ENCODE measurements at places on chromosomes 7 and 10.
A peak's percentile ranks its signal among the peaks of the same experiment; 100 is the strongest.

- no peak for DNase-seq
These were observed 410.0 kb downstream of the TCERG1L start for GRCh38 chr10:130901311-130902165.

DNA sequence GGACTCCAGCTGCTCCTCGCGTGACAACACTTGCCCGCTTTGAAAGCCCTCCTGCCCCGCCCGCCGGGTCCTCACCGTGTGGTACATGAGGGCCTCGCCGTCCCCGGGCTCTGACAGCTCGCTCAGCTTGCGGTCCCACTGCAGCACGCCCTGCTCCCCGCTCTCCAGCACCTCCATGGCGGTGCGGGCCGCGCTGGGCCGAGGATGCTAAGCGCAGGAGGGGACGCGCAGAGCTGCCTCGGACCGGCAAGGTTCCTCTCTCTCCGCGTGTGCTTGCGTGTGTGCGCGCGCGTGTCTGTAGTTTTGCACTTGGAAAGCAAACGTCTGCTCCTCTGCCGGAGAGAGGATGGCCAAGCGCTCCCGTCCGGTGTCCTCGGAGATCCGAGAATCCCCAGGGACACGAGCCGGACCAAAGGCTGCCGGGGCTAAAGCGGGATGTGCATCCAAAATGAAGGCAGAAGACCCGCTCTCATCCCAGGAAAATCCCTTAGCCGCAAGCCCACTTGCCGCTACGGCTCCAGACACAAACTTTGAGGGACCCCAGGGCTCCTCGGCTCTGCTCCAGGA lies at the start of gene CREB3L2:
TSS of gene CREB3L2 (minus strand) at position 558 of the 567 bp plus-strand sequence. CDS start at position 177, 381 bp downstream.
- DNase-seq, result peak; percentile 17

- DNase-seq, result no peak
These were observed 14.0 kb upstream of the ENTPD1 start for GRCh38 chr10:95741807-95742467.

- DNase-seq, result no peak
These were observed 754.0 kb upstream of the GALNT17 start for GRCh38 chr7:70377957-70378356.

GRCh38 chr7:90961037-90961725 lies 303.1 kb upstream of the FZD1 start:
- DNase-seq, result no peak

GRCh38 chr7:140036224-140036962 lies 26.4 kb downstream of the PARP12 start:
- DNase-seq, result no peak

GRCh38 chr10:70164163-70164562 lies 6.2 kb downstream of the SAR1A start:
- no peak for DNase-seq

DNA sequence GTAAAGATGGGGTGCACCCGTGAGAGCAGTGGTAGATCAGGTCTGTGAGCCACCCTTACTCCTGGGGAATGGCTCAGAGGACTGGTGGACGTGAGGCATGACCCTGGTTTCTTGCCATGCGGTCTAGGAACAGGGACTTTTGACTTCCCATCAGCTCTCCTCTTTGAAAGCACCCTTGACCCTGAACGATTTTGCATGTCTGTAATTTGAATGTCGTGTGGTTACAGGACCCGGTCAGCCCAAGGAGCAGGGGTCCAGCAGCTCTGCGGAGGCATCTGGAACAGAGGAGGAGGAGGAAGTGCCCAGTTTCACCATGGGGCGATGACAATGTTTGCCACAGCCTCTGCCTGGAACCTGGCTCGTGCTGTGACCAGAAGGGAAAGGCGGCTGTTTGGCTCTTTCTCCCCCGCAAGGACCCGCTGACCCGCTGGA lies 8.6 kb upstream of the ORAI2 start:
- no peak for DNase-seq

DNA sequence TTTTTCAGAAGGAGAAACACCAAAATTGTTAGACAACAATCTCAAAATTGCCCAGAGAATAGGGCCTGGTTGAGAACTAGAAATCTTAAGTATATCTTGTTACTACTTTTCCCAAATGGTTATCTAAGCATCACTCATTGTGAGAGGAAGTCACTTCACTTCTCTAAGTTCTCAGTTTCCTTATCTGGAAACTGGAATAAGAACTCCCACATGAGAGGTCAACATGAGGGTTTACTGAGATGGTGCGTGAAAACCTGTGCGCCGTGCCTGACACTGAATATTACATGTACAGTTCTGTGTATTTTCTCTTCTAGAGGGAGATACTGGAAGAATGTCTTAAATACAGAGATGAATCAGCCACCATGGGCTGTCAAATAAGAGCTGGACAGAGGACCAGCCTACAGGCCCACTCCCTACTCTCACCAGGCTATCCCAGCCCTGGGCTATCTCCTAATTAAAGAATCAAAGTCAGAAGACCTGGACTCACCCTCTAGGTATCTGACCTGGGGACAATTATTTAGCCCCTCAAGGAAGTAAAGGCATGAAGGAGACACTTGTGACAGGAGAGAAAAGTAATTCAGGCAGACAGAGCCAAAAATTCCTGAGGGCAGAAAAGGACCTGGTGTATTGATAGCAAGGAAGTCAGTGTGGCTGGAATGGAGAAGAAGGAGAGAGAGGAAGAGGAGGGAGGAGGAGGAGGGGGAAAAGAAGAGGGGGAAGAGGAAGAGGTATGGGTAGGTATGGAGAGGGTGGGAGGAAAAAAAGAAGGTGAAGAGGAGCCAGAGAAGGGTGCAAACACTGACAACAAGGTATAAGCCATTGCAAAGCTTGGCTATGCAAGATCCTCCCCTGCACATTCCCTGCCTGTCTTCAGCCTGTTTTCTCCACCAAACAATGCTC lies 44.9 kb downstream of the CCDC71L start:
- DNase-seq, result no peak

- no peak for DNase-seq
These were observed 34.7 kb downstream of the GRID1 start for GRCh38 chr10:86331861-86332260.

- no peak for DNase-seq
These were observed 629.8 kb downstream of the KCNMA1 start for GRCh38 chr10:77007834-77008233.

GRCh38 chr7:155610633-155611193 lies 33.7 kb upstream of the RBM33 start:
- no peak for DNase-seq

DNA sequence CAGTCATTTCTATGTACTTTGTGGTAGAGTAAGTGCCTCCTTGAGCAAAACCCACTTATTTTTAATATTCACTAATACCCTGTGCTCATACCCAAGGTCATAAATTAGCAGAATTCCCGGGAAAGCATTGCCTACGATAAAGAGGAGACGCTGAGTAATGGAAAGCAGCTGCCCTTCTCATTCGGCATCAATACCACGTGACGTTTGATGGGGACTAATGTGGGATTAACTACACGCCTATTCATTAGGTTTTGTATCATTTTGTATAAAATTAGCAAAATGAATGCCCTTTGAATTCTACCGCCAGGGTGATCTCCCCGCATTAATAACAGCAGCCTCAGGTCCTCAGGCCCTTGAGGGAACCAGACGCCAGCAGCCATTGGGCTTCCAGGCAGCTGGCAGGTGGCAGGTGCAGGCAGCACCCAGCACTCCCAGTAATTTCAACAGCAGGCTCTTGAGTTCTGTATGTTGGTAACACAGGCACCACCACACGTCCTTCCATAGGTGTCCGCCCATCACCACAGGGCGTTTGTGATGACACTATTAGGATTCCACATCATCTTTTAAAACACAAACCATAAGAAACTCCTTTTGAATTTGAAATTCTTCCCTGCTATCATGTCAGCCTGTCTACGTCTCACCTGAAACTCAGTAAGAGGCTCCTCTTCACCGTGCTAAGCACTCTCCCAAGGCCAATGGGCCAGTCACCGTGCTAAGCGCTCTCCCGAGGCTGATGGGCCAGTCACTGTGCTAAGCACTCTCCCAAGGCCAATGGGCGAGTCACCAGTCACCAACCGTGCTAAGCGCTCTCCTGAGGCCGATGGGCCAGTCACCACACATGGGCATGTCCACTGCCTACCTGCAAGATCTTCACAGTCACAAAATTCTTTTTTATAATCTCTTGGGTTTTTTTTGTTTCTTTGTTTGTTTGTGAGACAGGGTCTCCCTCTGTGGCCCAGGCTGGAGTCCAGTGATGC lies 509.4 kb downstream of the PTPRN2 start:
- DNase-seq, result no peak

DNA sequence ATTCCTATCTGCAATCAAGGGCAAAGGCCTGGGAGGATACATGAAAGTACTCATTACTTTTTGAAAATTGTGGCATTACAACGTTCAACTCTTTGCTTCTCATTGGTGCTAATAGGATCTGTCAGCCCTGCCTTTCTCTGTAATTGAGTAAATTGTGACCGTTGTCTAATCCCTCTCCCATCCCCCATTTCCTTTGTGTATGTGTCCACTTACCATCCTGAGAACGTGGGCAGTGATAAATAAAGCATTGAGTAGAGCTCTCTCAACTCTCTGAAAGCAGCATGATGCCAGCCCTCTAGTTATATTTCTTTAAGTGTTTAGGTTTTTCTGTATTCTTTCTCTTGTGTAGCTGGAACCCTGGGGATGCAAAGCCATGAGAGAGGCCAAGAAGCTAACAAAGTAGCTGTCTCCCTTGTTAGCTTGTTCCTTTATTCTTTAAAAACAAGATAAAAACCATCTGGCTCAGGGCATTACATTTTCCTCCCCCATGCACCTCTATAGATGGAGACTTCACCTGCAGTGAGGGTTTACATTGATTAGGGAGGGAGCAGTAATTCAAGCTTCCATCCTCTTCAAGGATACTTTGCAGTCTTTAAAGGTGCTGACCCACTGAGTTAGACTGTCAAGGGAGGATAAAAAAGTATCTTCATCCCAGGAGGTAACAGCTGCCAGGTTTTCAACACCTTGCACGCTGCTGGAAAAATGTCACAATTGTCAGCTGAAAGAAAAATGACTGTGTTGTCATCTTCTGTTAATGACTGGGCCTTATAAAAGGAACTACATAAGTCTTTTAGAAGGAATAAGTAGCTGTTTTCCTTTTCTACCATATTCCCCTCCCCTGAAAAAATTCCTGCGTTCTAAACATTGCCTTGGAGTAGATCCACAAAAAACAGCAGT lies 112.3 kb downstream of the BTRC start:
- no peak for DNase-seq

- no peak for DNase-seq
These were observed 15.6 kb downstream of the ASB4 start for GRCh38 chr7:95501261-95501832.

GRCh38 chr7:130865408-130866236 lies 131.6 kb upstream of the KLF14 start:
- no peak for DNase-seq

DNA sequence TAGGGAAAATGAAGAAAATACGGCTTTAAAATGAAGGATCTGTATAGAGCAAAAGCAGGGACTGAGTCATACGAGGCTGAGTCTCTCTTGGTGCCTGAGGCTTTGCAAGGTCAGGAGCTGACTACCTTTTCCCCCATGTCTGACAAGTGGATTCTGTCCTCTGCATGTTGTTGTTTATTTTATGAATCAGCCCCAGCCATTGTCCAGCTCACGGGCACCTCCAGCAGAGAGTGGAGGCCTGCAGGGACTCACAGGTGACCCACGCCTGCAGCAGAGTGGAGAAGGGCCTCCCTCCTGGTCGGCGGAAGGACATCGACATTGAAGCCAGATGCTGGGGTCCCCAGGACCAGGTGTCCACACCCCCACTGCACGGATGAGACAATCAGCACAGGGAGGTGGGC lies 233.9 kb downstream of the WDR37 start:
- no peak for DNase-seq

DNA sequence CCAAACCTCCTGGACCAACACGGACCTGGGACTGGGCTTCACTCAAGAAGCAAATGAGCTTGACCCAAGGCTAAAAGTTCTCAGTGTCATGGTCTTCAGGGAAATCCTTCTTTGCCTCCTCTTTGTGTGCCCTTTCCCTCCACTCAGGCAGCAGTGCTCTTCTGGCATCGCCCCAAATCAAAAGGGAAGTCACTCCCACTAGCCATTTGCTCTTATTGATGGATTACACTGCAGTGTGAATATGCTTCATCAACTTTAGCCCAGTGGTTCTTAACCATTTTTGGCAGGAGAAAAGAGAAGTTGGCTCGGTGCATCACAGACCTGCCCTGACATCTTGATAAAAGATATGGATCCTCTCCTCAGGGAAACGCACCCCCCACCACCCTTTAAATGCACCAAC lies 19.2 kb upstream of the IKZF1 start:
- no peak for DNase-seq

DNA sequence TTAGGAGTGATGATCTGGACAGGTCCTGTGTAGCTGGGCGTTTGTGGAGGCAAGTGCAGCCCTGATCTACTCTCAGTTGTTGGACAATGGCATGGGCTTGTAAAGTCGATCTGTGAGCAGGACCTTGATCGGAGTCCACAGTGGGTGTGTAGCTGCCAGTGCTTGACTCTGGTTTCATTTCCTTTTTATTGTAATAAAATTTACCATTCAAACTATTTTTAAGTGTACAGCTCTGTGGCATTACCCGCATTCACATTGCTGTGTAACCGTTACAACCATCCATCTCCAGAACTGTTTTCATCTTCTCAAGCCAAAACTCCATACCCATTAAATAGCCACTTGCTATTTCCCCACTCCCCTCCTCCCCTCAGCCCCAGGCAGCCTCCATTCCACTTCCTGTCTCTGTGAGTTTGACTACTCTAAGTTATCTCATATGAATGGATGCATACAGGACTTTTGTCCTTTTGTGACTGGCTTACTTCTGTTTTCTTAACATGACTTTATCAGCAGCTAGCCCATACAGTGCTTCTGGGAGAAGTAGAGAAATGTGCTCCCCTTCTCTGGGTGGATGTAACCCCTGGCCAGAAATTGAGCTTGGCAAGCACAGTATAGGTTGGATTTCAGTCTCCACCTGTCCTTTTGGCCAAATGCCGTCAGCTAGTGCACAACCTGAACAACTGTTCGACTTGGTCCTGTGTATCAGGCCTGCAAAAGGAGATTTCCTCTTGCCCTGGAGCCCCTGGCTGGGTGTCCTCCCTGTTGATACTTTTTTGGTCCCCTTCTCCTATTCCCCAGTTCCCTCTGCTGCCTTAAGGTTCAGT lies 180.0 kb downstream of the LRMDA start:
- DNase-seq, result no peak

- no peak for DNase-seq
These were observed 53.2 kb upstream of the PDK4 start for GRCh38 chr7:95649546-95649945.

DNA sequence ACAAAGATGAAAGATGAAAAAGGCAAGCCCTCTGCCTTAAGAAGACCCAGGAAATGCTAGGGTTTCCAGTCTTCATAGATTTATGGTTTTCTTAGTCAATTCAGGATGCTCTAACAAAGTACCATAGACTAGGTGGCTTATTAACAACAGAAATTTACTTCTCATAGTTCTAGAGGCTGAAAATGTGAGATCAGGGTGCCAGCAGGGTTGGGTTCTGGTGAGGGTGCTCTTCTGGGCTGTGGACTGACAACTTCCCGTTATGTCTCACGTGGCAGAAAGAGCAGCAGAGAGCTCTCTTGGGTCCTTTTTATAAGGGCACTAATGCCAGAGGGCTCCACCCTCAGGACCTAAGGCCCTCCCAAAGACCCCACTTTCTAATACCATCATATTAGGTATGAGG lies 23.7 kb downstream of the ELMO1 start:
- DNase-seq, result no peak

GRCh38 chr7:43792471-43793150 lies 34.1 kb downstream of the BLVRA start:
- DNase-seq, result no peak
